ENCODE measurements at places on chromosomes 13 and 19. TPM values are rescaled to one million over a fixed set of nuclear protein-coding genes. Genes with fewer than 3 reads are reported as not detected.
A peak's percentile ranks its signal among the peaks of the same experiment; 100 is the strongest.

DNA sequence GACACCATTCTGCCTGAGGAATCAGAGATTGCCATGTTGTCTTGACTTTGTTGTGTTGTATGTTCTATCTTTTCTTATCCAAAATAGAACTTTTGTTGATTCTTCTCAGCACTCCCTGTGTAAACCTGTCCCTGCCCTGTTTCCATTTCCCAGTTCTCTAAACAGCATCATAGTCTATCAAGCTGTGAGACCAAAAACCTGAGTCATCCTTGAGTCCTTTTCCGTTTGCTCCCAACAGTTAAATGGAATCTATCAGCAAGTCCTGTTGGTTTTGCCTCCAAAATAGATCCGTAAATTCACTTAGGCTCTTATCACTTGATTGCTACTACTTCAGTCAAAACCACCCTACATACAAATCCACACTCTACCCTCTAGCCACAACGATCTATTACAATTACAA is 667.1 kb downstream of the PCDH9 start:
- no peak for DNase-seq

DNA sequence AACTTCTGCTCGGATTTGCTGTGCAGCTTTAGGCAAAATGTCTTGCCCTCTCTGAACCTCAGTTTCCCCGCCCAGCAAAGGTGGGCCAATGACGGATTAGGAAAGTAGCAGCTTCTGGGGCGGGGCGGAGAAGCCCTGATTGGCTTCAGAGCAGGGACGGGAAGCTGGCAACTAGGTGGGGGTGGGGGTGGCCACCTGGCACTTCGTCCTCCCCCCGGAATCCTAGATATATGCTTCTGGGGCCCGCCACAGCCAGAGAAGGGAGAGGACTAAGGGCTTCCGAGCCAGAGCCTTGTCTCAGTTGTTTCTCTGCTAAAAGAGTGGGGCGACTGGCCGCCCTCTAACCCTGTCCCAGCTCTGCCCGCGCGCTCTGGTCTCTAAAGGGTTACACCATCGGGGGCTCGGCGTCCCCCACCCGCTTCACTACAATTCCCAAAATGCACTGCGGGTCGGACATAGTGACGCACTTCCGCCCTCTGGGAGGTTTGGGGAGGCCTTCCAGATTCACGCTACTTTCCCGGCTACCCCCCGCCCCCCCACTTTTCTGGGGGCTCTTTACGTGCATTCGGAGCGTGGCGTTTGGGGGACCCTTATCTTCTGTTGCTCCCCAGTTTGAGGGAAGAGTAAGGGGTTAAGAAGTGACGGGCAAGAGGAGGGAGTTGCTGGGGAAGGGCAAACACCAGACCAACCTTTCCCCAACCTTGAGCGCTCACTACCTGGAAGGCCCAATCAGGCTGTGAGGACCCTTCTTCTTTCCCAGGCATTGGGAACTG is 672 bp upstream of the IRF2BP1 start:
- DNase-seq = peak; percentile 91

DNA sequence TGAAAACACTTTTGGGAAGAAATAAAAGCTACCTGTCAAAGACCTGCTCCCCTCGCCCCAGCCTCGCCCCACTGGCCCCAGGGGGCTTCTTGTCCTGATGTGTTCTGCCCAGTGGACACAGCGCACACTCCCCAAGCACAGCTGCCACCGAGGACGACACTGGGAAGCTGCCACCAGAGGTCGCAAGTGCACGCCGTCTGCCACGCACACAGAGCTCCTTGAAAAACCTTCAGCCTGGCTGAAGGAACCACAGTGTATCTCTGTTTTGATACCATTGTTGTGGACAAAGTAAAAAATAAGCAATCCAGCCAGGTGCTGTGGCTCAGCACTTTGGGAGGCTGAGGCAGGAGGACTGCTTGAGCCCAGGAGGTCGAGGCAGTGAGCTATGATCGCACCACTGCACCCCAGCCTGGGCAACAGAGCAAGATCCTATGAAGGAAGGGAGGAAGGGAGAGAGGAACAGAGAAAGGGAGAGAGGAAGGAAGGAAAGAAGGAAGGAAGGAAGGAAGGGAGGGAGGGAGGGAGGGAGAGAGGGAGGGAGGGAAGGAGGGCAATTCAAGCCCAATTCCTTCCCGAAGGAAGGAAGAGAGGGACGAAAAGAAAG is 57.3 kb downstream of the CEBPG start:
- DNase-seq = peak; percentile 51

DNA sequence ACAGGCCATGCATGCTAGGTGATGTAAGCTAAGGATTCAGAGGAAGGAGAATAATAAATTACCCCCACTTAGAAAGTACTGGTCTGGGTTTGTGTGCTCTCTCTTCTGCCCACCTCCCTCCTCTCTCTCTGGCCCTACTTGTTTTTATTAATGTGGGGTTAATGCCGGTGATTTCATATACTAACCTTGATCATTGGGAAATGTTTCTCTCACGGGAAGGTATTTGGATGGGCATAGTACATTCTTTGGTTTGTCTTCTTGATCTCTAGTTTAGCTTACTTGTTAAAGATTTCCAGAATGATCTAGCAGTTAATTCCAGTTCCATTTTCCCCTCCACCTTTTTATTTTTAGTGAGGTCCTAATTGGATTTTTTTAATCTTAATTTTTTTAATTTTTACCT is 24.6 kb downstream of the ARHGAP35 start:
- DNase-seq = no peak

Gene ZNF681
- total RNA-seq = 4.5 TPM

Measured in LHCN-M2 (cell line).